Spleen (tissue), 13 donors: ENCODE measurements at places on chromosomes 1 and 21. TPM values are rescaled to one million over a fixed set of nuclear protein-coding genes. Genes with fewer than 3 reads are reported as not detected.

Gene COL16A1
- 14.0 TPM for total RNA-seq

DNA sequence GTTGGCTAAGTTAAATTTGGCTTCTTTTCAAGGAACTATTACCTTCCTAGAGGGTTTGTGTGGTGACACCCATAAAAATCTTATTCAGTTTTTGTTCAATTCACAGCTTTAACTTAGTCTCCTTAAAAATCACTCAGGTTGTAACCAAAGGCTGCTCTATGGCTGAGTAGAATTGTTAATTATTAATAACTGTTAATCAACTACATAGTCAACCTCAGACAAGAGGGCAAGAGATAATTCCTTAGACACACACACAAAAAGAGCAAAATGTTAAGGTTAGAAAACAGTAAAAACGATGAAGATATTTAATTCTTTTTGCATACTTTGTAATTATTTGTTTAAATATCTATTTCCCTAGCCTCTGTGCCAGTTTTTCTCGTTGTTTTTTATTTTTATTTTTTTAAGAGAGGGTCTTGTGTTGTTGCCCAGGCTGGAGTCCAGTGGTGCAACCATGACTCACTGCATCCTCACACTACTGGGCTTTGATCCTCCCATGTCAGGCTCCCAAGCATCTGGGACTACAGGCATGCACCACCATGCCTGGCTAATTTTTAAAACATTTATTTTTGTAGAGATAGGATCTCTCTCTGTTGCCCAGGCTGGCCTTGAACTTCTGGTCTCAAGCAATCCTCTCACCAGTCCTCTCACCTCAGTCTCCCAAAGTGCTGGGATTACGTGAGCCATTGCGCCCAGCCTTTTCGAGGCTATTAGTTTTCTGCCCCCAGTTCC is 215.2 kb downstream of the DISC1 start:
- DNase-seq = no peak
- H3K27me3 ChIP-seq = no peaks in the 10 kb centered on the region
- no peak overlapping the region for H3K27ac ChIP-seq
- H3K4me1 ChIP-seq = no peaks in the 10 kb centered on the region
- no peaks in the 10 kb centered on the region for H3K36me3 ChIP-seq

DNA sequence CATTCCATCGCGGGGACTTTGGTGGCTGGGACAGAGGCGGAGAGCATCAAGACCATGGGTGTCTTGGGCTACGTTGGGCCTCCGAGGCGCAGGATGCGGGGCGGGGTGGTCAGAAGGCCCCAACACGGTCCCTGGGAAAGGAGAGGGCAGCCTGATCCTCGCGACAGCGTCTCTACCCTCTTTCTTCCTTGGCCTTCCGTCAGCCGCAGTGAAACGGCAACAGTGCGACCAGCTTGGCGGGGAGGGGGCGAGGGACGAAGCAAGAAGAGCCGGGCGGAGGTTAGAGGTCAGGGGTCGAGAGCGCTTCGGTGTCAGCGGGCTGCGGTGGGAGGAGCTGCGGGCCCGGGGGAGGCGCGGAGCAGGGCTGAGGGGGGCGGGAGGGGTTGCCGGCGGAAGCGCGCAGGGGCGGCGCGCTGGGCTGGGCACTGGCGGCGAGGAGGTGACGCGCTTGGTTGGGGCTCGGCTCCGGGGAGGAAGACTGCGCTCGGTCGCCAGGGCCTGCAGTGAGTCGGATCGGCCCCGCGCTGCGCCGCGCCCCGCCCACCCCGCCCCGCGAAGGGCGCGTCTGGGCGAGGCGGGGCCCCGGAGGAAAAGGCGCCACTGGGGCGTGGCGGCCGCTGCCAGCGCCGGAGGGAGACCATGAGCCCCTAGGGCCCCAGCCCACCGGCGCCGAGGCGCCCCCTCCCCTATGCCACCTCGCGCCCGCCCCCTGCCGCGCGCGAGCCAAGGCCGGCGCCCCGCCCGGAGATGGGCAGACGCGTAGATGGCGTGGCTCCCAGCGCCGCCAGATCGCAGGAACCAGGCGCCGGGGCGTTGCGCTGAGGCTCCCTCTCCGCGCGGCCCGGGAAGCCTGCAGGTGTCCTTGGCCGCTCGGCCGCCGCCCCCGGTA is at the start of gene KCNC4:
Gene KCNC4, plus strand, starts transcription at position 600 of the 889 bp plus-strand sequence. CDS start 1,186 bp downstream, outside the sequence.
- peak within 1 kb of the TSS; percentile 82 for H3K4me3 ChIP-seq
- H3K27ac ChIP-seq = peak within 1 kb of the TSS; percentile 73
- DNase-seq = peak; percentile 98
- H3K36me3 ChIP-seq = no peaks in the 10 kb centered on the region
- peaks cover 21% of the 10 kb centered on the region for H3K27me3 ChIP-seq

DNA sequence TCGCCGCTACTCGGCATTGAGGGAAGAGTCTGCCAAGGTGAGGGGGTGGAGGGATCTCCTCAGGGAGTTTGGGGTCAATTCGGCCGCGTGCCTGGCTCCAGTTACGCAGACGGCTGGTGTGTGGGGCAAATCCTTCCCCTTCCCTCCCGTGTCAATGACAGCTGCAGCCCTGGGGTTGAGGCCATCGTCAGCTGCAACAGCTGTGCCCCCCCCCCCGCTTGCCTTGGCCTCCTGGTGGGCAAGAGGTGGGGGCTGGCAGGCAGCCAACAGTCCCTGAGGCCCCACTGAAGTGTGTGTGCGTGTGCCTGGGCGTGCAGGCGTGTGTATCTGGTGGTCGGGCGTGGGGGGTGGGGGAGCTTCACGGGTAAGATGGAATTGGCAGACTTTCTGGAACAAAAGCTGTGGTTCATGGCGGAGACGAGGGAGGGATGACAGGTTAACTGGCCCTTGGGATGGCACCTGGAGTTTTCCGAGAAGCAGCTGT is 25.6 kb downstream of the PPFIA4 start:
- H3K36me3 ChIP-seq = no peaks in the 10 kb centered on the region
- H3K4me1 ChIP-seq = peaks cover 2% of the 10 kb centered on the region
- no peak for DNase-seq
- H3K27ac ChIP-seq = no peak overlapping the region
- H3K4me3 ChIP-seq = no peak overlapping the region
